ENCODE measurements at places on chromosomes 16 and 17.

GRCh38 chr16:74451951-74452758, 30.9 kb upstream of the CLEC18B start:
- DNase-seq = no peak

- no peak for DNase-seq
These were observed 34.0 kb downstream of the TMEM132E start for GRCh38 chr17:34613064-34614019.

DNA sequence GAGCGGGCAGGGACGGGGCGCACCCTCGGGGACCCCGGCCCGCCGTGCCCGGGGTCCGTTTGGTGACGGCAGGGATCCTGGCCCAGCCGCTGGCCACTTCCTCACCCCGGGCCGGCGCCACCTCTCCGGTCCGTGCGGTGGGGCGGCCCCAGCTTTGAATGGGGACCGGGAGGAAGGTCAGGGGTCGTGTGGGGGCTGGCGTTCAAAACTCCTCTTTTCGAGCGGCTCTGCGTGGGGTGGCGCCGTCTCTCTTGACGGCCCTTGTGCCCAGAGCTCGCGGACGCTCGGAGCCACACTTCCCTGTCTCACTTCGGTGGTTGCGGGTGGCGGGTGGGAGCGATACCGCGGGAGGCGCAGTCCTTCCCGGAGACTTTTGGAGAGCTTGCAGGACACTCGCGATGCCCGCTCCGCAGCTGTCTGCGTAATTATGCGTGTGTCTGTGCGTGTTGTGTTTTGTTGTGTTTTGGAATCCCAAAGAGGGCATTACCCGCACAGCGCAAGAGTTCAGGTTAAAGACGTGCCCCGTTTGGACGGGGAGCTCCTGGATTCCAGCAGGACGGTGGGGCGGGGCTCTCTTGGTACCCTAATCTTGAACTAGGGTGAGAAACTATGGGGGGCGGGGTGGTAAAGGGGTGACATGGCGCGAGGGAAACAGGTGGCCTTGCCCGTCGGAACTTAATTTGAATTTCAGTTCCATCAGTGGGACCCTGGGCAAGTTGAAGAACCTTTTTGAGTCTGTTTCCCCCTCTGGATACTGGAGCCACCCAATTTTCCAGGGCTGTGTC, 637 bp downstream of the PLCG2 start:
- no peak for DNase-seq

DNA sequence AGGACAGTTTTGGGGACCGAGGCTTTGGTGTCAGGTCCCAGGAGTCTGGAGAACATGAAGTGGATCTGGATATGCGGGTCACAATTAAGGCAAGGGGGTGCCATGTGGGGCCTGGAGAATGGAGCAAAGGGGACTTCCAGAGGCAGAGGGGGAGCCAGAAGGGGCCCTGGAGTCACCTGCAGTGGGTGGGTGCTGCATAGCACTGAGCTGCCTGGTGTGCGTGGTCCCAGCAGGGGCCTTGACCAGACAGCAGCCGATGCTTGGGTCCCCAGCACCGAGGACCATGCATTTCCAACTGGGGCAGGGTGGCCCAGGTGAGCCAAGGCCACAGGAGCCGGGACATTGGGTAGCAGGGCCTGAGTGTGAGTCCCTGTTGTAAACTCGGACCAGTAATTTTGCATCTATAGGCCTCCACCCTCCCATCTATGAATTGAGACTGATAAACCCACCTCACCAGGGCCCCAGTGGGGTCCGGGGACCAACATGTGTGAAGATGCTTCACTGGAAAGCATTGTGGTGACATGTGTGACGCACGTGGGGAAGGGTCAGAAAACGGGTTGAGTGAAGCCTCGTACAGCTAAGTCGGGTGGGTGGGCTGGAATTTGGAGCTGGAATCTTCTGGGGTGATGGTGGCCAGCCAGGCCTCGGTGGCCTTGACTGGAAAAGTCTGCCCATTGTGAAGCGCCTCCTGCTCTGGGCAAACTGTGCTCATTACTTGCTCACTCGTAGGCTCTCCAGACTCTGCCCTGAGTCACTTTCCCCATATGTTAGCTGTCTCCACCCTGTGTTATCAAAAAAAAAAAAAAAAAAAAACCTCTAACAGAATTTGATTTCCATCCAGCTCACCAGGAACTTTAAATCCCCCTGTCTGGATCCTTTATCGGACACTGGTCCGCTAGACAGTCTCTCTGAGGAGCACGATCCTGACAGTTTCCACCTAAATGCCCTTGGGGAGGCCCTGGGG, 90.5 kb upstream of the ZNF469 start:
- DNase-seq = no peak

GRCh38 chr16:73420244-73420643, 372.3 kb upstream of the ZFHX3 start:
- no peak for DNase-seq

DNA sequence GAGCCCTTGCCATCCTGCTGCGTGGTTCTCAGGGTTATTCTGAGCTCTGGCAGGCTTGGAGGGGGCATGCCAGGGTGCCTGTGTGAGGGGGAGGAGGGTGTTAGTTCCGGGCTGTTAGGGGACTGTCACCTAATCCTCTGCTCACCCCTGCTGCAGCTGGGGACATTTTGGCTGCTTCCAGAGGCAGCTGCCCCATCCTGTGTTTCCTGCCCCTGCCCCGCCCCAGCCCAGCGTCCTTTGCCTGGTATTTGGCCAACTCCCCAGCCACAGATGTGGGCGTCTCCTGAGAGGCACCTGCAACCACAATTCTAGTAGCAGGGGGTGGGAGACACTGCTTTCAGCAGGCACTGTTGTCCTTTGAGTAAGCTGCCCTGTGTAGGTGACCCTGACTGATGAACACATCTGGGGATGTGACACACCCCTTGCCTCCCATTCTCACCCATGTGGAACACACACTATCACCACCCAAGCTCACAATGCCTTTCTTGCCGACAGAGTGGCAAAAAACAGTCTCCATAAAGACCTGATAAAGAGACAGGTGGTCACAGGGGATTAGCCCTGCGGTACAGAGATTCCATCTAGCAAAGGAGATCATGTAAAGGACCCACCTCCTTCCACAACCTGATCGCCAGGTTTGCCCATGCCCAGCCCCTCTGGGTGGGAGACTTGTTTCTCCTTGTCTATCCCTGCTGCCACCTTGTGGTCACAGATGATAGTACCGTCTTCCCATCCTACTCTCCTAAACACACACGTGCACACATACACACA, at the start of gene CHRNE:
Gene CHRNE (minus strand): TSS at position 48 of the 768 bp plus-strand sequence. CDS start 35 bp downstream, at position 13.
- DNase-seq = peak; percentile 90

- peak; percentile 33 for DNase-seq
These were observed 8.5 kb downstream of the TIMM22 start for GRCh38 chr17:1005361-1005946.

DNA sequence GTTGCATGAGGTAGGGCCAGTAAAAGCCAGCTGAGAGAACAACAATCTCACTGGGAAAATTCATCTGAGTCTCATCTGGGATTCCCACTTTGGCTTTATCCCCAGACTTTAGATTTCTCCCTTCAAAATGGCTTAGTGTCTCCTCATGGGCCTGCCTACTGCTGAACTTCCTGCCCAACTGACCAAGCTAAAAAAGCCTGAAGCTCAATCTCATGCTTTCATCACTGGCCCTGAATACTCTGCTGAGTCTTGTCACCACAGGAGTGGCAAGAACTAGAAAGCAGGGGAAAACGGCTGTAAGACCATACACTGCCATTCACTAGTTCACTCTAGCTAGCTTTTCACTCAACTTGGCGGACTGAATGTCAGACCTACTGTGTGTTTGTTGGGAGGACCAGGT, 96.4 kb upstream of the NOG start:
- DNase-seq = no peak

DNA sequence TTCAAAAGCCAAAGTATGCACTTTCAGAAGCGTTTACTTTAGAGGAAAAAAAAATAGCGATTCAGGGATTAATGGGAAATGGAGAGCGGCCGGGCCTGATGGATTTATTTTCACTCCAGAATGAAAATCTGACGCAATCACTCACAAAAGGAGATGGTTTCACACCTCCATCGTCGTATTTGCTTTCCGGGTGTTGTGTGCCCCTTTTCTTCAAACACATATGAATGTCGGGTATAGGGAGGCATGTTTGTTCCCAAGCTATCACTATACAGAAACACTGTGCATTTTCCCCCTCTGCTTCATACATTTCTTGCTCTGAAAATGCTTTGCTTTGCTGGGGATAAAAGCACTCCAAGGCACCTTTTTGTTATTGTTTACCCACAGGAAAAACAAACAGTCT, 562.2 kb upstream of the ZFHX3 start:
- no peak for DNase-seq

DNA sequence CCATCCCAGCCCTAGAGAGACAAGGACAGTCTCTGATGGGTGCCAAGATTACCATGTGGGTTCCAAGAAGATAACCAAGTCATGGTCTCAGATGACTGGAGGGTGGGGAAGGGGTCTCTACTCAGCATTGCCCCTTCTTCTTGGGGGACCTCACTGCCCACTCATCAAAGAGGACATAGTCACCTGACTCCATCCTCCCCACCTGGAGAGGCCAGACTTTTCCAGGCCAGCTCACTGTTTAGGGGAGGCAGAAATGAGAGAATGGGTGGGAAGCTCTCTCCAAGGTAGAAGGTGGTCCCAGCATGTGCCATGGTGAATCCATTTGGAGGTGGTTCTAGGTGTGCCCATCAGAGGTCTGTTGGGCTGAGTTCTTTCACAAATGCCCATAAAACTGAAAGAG, 20.7 kb upstream of the IL21R start:
- DNase-seq = no peak

- DNase-seq = no peak
These were observed 7.1 kb downstream of the TMEM114 start for GRCh38 chr16:8583199-8583598.

DNA sequence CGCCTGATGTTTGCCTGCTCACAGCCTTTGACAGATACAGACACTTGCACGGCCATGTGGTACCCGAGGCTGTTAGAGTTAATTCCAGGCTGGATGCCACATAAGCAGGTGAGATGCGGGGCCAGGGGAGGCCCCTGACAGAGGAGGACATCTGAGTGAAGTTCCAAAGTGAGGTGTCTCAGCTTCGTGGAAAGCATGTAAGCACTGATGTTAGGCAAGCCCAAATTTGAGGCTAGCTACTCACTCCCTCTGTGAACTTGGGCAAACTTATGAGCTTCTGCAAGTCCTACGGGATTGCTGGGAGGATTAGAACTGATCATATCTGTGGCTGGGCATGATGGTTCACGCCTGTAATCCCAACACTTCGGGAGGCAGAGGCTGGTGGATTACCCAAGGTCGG, 39.3 kb upstream of the MARCHF10 start:
- no peak for DNase-seq

DNA sequence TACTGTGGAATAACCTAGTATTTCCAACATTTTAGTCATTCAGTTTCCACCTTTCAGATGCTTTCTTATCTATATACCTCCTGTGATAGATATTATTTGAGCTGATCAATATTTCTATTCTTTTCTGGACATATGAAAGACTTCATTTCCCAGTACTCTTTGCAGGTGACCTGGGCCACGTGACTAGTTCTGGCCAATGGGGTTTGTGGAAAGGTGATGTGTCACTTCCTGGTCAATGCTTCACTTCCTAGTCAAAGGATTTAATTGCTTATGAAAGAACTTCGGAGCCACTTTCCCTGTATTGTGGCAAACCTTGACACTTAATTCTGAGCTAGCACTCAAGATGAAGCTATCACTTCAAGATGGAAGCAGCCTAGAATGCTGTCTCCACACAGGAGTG, 248.9 kb upstream of the FOXF1 start:
- no peak for DNase-seq

DNA sequence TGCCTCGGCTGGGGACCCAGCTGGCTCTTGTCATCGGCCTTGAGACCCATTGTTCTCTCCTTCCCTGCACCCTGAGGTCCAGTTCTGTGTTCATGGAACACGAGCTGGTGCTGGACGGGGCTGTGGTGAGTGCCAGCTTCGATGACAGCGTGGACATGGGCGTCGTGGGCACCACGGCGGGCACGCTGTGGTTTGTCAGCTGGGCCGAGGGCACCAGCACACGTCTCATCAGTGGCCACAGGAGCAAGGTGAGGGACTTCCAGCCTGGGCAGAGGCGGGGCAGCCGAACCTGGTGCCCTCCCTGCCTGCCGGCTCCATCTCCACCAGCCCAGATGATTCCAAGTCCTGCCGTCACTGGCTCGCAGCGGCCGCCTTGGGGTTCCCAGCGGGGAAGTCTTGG, 5.3 kb upstream of the RHOT2 start:
- DNase-seq = no peak

DNA sequence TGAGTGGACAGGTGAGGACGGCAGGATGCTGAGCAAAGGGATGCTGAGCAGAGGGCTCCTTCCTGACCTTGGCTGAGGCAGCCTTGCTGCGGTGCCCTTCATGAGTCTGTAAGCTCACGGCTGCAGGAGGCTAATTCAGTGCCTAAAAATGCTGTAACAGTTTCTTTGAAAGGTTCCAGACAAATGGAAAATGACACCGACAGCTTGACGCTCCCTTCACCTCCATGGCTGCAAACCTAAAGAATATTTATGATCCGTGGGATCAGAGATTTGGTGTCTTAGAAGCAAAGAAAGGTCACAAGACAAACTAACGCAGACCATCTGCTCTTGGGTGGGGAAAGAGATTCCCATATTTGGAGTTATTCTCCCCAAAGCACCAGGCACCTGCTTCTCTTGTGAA, 28.0 kb downstream of the TOM1L2 start:
- DNase-seq = no peak

DNA sequence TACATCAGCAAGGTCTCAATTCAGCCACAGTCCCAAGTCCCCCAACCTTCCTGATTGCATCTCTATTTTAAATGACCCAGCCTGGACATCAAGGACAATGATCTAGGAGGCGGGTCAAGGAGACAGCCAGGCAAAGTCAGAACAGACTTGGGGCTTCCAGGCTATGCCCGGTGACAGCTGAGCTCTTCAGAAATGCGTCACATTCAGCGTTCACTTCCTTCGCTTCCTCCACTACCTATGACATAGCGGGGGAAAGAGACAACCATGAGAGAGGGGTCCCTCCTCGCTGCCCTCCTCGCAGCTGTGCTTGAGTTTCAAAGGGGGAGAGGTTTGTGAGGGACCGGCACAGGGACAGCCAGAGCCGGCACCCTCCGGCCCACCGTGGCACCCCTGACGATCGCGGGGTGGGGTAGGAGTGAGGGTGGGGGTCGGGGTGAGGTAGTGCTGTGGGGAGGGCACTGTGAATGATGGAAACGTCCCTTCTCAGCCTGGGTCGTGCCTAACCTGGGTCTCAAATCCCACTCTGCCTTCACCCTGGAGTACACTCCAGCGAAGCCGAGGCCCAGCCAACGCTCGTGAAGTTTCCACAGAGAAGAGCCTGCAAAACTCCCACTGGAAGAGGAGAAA, 12.3 kb upstream of the LGALS3BP start:
- DNase-seq = no peak
